Cortex of kidney (tissue), 1 donor: ENCODE measurements at places on chromosomes 11 and 22.

- DNase-seq = no peak
Observed at GRCh38 chr11:64926689-64927088, 2.2 kb downstream of the PPP2R5B start.

DNA sequence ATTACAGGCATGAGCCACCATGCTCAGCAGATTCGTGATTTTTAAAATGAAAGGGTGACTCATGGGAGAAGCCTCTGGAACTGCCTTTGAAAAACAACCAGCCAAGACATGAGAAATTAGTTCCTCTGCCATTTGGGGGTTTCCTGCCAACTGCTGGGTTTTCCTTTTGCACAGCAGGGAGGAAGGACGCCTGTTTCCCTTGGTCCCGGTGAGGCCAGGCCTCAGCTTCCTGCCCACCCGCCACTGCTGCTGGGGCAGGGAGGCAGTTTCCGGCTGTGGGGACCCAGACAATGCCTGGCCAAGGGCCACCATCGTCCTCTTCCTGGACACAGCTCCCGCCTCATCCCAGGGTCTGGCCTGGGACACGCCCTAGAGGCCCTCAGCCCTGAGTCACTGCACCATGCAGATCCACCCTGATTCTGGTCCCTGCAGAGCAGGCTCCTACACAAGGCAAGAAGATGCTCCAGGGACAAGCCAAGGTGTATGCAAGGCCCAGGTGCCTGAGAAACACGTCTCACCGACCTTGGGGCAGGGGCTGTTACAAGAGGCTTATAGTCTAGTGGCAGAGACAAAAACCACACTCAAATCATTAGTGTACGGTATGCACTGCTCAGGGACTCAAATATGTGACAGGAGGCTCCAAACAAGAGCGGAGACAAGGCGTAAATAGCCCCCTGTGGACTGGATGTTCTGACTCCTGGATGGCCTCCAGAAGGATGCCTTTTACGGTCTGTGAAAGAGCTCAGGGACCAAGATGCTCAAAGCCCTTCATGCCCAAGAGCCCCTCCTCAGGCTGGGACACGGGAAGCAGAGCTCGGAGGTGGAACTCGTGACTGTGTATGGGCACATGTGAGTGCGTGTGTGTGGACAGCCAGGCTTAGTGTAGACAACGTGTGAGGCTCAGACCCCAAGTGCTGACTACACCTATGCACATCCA, 10.0 kb downstream of the PPM1F start:
- DNase-seq = no peak

DNA sequence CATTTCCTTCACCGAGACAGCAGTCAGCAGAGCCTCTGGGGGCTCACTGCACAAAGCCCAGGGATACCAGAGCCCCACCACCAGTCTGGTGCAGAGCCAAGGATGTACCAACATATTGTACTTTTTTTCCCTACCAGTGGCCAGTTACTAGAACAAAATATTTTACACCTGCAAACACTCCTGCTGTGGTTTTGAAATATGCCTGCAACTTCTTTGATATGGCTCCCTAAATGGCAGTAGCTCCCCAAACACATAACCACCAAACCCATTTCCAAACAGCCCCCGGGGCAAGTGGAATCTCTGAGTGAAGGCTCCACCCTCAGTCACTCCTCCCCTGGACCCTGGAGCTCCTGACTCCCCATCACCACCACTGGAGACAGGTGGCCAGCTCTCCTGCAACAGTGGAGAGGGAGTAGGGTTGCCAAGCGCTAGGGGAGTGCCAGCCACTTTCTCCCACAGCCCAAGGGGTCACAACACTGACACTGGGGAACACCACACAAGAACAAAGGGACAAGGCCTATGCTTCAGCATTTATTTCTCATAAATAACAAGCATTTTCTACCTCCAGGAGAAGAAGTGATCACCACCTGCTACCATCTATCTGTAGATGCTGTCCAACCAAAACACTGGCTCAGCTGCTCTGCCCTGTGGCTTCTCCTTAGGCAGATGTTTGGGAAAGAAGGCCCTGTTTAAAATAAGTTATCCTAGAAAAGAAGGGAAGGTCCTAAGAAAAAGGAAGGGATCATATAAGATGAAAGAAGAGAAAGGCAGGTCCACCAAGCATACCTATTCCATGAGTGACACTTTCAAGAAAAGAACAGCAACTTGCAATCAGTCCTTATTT, 15.1 kb downstream of the DGCR2 start:
- no peak for DNase-seq

GRCh38 chr11:4626207-4627099, 10.8 kb upstream of the OR51D1 start:
- no peak for DNase-seq

- no peak for DNase-seq
Observed at GRCh38 chr22:17927062-17927461, 97.3 kb downstream of the MICAL3 start.

- no peak for DNase-seq
Observed at GRCh38 chr11:126544108-126545056, 188.9 kb downstream of the ST3GAL4 start.

DNA sequence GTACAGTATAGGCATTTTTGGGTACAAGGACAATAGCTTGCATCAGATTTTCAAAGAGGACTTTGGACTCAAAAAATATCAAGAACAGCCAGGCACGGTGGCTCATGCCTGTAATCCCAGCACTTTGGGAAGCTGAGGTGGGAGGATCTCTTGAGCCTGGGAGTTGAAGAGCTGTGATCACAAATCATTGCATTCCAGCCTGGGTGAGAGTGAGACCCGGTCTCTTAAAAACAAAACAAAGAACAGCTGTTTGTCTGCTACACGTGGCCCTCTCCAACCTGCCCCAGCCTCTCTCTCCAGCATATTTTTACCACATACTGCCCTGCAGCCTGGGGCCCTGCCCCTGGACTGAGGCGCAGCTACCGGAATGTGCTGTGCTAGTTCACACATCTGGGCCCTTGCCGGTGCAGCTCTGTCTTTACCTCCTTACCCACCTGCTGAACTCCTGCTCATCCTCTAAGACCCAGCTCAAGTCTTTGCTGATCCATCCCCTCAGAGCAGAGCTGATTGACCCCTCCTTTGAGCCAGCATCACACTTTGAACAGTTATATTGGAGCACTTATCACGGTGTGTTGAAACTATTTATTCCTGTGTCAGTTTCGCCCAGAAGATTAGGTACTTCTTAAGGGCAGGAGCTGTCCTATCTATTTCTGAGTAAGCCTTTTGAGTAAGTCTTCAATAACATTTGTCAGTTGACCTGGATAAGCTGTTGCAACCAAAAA, 29.4 kb downstream of the GRIK4 start:
- DNase-seq = no peak

DNA sequence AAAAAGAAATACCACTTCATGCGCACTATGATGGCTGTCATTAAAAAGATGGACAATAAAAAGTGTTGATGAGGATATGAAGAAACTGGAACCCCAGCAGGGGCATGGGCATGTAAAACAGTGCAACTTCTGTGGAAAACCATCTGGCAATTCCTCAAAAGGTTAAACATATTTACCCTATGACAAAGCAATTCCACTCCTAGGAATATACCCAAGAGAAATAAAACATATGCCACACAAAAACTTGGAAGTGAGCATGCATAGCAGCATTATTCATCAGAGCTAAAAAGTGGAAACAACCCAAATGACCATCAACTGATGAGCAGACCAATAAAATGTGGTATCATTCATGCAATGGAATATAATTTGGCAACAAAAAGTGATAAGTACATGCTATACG, 50.1 kb downstream of the LRRC32 start:
- DNase-seq = no peak

GRCh38 chr22:47601666-47602065, 839.2 kb downstream of the TBC1D22A start:
- no peak for DNase-seq

DNA sequence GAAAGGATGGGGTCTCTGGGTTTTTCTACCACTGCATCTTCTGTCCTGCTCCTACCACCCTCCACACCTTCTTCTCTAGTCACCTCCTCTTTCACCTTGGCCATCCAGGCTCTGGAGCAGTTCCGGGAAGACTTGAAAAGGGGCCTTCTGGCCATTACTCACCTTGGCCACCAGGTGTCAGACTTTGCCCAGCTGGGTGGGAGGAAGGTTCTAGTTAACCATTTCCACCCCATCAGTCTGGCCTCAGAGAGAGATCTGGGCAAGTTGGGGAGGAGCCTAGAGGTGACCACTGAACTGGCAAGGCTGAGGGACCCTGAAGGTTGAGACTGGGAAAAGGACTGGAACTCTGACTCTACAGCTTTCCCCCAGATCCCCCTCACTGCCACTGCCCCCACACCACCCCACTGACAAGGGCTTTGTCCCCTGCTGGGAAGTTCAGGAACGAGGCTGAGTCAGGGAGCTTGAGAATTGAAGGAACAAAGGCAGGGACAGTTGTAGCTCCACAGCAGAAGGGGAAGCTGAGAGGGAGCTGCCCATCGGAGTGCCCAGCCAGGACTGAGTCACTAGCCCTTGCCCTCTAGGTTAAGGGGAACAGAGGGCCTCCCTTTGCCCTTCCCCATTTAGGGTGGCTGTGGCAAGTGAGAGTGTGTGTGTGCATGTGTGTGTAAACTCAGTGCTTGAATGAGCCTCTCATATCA, 3.7 kb upstream of the POLD4 start:
- DNase-seq = no peak

DNA sequence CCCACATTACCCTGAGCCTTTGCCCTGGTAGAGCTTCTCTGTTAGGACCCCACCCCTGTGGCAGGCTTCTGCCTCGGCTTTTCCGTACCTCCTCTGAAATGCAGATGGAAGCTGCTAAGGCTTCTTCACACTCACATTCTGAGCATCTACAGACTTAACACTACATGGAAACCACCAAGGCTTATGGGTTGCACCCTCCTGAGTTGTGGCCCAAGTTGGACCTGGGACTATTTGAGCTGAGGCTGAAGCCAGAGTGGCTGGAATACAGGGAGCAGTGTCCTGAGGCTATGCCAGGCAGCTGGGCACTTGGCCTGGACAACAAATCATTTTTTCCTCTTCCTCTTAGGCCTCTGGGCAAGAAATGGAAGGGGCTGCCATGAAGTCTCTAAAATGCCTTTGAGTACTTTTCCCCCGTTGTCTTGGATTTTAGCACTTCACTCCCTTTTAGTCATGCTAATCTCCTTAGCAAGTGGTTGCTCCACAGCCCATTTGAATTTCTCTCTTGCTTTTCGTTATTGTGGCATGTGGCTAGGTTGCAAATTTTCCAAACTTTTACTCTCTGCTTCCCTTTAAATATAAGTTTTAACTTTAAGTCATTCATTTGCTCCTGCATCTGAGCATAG, 114.8 kb upstream of the FIBIN start:
- DNase-seq = no peak

DNA sequence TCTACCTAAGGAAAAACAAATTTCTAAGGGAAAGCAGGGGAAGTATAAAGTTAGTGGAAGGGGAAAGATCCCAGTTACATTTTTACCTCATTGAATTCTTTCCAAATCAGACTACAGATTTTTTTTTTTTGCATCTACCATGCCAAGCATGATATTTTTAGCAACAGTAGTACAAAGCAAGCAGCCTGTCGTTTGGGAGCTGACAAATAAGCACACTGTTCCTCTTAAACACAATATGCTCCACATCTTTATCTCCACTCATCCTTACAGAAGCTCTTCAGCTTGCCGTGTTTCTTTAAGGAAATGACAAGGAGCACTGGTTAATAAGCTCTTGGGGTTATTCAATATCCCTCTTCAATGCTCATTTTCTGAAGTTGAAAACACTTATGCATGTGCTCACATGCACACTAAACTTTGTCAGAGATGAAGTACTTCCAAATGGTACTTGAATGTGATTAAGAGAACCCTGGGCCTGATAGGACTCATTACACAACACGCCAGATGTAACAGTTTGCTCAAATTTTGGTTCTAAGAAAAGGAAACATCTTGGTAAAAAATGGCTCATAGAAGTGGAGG, 53.8 kb downstream of the PAX6 start:
- DNase-seq = no peak

DNA sequence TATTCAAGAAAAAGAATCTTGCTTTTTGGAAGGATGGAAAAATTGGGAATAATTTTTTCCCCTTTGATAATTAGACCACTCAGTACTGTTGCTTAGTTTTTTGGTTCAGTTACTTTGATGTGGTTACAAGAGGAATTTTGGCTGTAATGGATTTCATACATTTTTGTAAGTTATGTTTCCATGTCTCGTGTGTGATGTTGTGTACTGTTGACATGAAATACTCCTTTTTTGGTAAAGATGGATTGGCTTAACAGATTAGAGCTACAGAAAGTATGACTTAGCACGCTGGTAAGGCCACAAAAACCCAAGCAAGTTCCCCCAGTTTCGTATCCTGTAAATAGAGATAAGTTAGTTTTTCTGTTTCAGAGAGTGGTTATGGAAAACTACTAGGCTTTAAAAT, 11.9 kb downstream of the TBCEL start:
- no peak for DNase-seq

DNA sequence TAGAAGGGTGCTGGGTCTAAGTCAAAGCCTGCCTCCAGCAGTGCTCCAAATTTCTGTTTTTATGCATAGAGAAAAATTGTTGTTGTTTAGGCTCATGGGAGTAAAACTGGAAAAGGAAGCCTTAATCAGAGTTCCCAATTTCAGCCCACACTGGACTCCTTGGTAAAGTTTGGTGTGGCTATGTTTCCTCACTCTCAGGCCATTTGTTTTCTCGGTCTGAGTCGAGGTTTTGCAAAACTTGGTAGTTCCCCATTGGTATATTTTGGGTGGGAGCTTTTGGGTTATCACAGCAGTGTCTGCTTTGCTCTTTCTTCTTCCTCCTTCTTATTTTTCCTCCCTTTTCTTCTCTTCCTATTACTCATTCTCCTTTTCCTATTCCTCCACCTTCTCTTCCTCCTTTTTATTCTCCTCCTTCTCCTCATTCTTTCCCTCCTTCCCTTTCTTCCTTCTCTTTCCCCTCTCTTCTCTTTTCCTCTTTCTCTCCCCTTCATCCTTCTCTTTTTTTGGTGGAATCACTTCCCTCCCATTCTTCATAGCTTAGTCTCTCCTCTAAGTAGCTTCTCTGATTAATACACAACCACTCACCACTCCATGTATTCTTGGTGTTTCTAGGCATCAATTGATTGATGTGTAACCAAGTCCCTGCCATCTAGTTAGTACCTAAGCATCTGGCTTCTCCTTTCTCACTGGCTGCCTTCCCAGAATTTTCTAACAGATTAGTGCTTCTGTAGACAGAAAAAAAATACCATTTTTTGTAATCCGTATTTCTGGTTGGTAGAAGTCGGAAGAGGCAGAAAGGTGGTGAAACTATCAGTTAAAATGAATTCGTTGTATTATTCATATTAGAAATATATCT, 10.1 kb downstream of the SLC5A1 start:
- DNase-seq = no peak

DNA sequence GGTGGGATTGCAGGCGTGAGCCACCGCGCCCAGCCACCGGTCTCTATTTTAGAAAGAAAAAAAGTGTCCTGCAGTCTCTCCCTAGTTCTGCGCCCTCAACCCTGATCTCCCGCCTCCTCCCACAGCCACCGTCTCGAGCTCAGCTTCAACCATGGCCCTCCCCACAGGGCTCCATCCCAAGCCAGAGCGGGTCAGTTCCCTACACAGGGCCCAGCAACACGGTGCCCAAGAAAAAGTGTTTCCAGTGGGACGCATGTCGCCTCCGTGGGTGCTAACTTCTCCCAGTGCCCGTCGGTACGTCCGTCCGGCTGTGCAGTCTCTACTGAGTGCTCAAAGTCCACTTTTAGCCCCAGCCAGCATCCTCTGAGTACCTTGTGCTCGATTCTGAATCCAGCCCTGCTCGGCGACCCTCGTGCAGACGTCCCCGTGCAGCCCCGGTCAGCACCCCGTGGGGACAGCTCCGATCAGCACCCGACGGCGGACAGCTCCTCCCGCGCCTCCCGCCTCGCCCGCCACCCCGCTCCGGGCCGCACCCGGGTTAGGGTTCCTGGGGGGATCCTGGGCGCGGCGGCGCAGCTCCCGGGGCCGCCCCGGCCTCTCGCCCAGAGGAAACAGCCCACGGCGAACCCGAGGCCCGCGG, 657 bp upstream of the MAPK8IP2 start:
- no peak for DNase-seq

GRCh38 chr11:70146299-70146698, 56.8 kb upstream of the FADD start:
- DNase-seq = no peak
